ENCODE measurements at places on chromosomes 5 and 9.

- no peak for DNase-seq
These were observed 32.3 kb upstream of the EQTN start for GRCh38 chr9:27329291-27329690.

- no peak for DNase-seq
These were observed 470.7 kb upstream of the DMAC1 start for GRCh38 chr9:8270235-8270634.

- DNase-seq: no peak
These were observed 109.4 kb downstream of the TMEM174 start for GRCh38 chr5:73282383-73282782.

- DNase-seq: no peak
These were observed 805.6 kb downstream of the BRINP1 start for GRCh38 chr9:118563677-118564076.

DNA sequence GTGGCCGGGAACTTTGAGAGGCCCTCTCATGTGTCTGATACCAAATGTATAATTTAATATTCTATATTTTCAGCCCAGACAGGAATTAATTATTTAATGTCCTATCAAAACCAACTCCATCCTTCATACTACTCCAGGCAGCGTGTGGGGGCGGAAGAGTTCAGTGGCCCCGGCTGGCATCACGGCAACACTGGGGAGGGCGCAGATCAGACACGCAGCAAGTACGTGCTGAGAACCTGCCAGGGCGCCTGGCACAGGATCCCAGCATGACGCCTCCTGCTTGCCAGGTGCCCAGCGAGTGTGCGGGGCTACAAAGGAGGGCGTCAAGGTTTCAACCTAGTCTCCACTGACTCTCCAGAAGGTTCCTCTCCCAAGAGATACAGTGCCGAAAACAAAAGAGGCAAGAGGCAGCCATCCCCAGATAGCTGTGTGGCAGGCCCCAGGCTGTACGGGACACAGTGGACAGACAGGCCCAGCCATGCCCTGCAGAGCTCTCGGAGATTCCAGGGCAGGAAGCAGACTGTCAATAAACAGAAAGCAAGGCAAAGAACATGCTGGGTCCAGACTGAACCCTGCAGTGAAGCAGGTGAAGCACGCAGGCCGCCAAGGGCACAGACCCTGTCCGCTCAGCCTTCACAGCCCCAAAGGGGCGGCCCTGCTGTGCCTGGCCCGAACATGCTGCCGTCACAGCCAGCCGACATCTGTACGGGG is 110.3 kb downstream of the VAV2 start:
- no peak for DNase-seq

DNA sequence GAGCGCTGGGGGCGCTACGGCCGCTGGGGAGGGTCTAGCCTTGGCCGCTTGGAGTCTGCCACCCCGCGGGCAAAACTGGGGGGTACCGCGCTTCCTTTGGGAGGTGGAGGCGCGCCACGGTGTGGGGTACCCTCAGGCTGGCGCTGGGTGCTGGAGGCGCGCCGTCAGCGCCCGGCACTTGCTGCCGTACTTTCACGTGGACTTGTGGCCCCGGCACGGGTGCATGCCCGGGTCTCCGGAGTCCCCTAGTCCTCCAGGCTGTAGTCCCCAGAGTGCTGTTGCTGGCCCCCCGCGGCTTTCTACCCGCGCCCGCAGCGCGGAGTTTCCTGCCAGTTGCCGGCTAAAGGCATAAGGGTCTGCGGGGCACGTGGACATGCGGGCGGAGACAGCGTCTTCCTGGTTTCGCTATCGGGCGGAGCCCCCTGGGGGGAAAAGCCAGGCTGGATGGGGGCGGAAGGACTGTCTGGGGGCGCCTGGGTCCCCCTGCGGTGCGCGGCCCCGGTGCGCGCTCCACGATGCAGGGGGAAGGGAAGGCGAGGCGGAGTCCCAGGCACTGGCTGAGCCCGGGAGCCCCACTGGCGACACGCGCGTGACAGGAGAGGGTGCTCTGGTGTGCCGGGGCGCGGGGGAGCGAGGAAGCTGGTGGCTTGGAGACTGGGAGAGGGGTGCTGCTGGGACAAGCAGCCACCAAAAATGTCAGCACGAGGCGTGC is 666 bp downstream of the PPARGC1B start:
- no peak for DNase-seq

DNA sequence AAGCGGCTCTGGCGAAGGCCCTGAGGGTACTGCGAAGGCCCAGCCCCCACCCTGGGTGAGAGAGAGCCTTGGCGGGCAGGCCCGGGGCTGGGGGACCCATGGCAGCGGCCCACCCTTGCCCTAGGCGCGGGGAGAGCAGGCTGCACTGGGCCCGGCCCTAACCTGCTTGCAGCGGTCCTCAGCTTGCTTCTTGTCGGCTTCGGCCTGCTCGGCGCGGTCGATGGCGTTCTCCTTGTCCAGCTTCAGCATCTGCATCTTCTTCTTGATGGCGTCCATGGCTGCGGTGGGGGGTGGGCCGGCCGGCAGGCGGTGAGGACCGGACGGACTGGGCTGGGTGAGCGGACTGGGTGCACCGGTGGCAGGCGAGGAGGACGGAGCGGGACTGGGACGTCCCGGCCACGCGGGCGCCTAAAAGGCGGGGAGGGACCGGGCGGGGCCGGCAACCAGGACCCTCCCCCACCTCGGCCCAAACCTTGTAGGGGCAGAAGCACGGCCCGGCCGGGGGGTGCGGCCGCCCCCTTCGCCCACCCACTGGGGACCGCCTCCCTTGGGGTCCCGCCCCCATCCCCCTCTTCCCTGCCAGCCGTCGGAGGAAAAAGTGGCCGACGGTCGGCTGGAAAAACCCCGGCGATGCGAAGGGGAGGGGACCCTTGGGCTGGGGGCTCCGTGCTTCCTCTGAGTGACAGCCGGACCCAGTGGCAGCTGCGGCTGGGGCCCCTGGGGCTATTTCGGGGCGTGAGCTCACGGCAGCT is at the start of gene TPM2:
Gene TPM2, minus strand, starts transcription at position 384 of the 752 bp plus-strand sequence. Its CDS starts 108 bp downstream, at position 276.
- peak; percentile 79 for DNase-seq
